ENCODE measurements at places on chromosomes 3 and 15. TPM values are rescaled to one million over a fixed set of nuclear protein-coding genes. Genes with fewer than 3 reads are reported as not detected.

Gene GABRR3
- total RNA-seq, result not detected

GRCh38 chr3:128472449-128473179 lies 5.9 kb upstream of the DNAJB8 start:
- no peak for DNase-seq

DNA sequence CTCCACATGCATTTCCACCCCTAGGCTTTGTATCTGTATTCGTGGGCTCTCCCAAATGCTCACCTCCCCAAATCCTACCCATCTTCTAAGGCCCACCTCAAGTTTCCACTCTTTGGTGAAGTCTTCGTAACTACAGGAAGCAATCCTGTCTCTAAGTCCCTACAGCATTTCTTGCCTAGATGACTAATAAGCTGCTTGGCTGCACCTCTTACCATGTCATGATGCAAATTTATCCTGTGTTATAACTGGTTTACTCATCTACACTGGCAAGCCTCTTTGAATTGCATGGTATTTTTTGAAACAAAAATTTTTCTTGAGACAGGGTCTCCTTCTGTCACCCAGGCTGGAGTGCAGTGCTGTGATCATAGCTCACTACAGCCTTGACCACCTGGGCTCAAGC lies 73.3 kb downstream of the SETMAR start:
- no peak for DNase-seq

Gene CTDSPL2
- total RNA-seq, result 82.9 TPM

Gene CPNE4
- not detected for total RNA-seq

DNA sequence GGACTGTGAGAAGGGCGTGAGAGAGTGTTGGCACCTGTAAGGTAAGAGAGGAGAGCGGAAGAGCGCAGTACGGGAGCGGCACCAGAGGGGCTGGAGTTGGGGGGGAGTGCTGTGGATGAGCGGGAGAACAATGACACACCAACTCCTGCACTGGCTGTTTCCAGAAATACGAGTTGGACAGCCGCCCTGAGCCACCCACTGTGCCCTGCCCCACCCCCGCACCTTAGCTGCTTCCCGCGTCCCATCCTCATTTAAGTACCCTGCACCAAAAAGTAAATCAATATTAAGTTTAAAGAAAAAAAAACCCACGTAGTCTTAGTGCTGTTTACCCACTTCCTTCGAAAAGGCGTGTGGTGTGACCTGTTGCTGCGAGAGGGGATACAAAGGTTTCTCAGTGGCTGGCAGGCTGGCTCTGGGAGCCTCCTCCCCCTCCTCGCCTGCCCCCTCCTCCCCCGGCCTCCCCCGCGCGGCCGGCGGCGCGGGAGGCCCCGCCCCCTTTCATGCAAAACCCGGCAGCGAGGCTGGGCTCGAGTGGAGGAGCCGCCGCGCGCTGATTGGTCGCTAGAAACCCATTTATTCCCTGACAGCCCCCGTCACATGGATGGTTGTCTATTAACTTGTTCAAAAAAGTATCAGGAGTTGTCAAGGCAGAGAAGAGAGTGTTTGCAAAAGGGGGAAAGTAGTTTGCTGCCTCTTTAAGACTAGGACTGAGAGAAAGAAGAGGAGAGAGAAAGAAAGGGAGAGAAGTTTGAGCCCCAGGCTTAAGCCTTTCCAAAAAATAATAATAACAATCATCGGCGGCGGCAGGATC lies at the start of gene SOX2:
SOX2 (plus strand) TSS at position 601 of the 811 bp plus-strand sequence. CDS start 436 bp downstream, outside the sequence.
- DNase-seq, result no peak

Gene NDUFB5
- total RNA-seq, result 89.1 TPM

DNA sequence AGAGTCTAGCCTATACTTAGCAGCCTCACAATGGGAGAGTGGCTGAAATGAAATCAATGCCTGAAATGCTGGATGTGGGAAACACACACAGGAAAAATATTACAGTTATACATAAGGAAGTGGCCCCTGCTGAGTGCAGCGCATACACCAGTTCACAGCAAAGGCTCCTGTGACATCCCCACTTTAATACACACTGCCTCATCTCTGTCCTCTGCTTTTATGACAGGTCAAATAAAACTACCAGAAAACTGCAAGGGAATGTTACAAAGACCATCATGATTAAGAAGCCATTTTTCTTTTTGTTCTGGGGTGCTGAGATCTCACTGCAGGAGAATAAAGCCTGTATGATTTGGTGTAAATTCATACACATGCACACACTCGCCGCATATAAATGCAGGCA lies 214.3 kb downstream of the ARRDC4 start:
- DNase-seq, result no peak

DNA sequence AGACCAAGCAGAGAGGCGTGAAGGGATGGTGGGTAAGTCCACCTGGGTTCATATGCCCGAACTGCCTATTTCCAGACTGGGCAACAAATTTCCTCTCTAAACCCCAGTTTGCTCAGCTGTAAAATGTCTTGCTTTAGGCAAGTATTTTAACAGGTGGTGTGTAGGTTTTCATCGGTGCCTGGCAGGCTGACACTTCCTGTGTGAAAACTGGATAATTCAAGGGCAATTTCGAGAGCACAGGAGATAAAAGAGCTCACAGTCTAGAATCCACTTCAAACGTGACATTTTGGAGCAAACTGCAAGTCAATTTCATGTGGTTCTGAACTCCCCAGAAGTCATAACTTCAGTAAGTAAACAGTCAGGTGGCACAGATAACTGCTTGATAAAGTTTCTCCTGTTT lies 112.2 kb downstream of the OXNAD1 start:
- DNase-seq, result no peak

Gene TIMMDC1
- total RNA-seq, result 72.9 TPM

DNA sequence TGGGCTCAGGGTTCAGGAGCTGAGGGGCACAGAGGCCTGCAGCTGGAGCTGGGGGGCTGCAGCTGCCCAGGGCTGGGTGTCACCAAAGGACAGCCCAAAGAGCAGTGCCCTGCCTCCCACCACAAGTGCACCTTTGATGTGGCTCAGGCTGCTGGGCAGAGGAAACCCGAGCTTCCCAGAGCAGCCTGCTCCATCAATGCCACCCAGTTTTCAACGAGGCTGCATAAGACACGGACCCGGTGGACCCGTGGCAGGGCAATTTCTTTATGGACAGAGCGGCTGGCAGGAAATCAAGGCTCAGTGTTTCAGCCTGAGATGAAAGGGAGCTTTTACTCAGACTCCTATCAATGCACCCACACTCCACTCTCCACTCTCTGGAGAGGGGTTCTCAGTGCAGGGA lies 18.7 kb downstream of the SEMA5B start:
- DNase-seq, result no peak

DNA sequence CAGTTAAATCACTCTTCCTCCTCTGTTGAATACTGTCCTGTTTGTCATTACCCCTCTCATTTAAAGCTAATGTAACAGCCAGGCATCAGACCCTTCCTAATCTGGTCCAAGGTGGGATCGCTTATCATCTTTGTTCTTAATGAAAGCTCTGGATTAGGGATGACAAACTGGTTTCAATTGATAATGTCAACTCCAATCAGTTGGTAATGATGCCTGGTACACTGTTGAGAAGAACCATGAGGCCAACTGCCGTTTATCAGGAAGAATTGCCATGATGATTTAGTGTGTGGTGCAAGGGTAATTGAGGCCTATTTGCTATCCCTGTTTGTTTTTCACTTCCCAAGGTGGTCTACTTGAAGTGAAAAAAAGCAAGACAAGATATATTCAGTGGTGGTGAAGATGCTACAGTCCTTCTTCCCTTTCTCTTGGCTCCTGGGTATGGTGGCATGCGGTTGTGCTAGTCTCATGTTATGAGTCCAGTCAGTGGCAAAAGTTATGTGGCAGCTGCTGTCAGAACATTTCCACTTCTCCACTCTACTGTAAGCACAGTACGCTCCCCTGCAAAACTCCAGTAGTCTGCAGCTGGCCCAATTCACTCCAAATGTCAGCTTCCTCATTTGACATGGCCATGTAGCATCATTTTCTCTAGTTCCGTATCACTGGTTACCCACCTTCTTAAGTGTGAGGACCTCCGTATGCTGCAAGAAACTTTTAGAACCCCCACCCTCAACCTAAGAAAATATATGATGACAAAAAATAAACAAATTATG lies 72.5 kb downstream of the MORC1 start:
- no peak for DNase-seq

GRCh38 chr3:171461525-171461917 lies 1.3 kb upstream of the TNIK start:
- no peak for DNase-seq

GRCh38 chr3:151468284-151468917 lies 7.5 kb upstream of the IGSF10 start:
- no peak for DNase-seq

DNA sequence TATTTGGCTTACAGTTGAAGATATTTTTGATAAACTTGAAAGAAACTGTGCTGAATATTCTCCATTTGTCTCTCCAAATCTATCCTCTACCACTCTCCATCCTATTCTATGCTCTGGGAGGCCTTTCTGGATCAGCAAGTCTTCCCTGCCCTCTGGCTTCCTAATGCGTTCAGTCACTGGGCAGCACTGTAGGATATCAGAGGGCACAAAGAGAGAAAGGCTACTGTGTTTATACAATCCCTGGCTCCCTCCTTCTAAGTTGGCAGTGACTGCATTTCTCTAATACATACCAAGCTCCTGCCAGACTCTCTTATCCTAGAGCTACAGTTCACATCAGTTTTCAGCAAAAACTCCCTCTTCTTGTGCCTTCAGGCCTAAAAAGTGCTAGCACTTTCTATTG lies 102.1 kb upstream of the FHIT start:
- DNase-seq, result no peak

DNA sequence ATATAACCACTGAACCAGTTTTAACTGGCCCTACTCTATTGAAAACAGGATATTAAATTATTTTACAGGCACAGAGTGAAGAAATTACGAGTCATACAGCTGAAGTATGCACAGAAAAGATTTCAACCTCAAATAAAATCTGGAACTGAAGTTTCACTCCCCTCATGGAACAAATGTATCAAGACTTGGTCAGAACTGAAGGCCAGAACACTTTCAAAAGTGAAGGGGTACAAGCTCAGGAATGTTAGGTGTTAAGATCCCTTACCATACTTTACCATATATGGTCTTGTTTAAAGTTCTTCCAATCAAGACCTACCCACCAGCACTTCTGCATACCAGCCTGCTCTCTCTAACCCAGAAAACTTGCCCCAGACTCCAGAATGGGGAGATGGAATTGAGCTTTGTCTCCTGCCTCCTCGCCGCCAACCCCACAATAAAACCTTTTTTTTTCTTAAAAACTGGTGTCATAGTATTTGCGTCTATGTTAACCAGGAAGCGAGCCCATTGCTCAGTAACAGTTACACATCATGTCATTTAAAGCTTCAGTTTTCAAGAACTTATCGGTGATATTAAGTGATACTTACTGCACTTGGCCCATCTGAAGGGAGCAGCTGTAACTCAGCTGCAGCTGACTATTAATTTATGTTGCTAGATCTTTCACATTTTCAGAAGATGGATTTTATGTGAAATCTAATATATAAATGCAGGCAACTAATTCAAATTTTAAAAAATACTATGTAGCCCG lies 59.9 kb downstream of the OXSM start:
- no peak for DNase-seq

- no peak for DNase-seq
Measured at GRCh38 chr3:10497439-10497838, 7.9 kb downstream of the ATP2B2 start.

DNA sequence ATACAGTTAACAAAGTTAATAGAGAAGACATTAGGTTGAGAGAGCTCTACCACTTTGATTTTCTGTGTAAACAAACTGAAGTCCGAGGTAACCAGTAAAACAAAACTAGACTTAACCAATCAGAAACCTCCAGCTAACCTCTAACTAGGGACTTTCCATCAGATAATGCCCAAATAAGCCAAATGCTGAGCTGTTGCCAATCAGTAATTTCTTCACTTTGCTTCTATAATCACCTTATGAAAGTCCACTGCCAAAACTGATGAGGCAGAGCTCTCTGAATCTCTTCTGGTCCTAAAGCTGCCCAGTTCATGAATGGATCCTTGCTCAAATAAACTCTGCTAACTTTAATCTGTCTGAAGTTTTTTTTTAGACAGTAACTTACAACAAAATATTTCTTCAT lies 448.0 kb upstream of the NECTIN3 start:
- no peak for DNase-seq

Gene SI
- total RNA-seq, result not detected

DNA sequence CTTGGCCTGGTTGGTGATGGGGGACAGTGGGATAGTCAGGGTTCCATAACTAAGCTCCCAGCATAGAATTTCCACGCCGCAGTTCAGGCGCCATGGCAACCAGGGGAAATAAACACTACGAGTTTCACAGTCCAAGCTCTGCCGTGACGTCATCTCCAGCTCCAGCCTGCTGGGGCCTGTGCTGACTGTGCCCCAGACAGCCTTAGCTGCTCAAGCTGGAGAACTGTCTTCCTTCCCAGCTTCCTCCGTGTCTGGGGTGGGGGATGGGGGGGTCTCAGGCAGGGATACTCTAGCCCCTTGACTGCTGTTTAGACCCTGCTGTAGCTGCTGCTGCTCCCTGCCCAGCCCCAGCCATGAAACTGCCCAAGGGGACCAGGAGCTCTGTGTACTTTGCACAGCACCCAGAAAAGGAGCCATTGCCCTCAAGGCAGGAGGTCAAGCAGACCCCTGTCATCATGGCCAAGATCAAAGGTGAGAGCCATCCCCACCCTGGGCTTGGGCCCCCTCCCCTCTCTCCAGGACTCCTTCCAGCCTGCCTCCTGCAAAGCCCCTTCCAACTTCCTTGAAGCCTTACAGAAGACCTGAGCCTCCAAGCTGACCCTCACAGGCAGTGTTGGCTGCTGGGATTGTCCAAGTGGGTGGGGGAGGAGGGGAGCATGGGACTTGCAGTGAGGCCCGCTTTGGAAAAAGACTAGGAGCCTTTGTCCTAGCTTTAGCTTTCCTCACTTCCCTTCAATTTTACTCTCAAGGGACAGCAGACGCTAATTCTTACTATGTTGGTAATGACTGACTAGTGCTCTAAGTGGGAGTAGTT lies 11.4 kb upstream of the CSPG4 start:
- DNase-seq, result no peak

GRCh38 chr3:65376426-65376825 lies 662.3 kb downstream of the MAGI1 start:
- DNase-seq, result no peak

DNA sequence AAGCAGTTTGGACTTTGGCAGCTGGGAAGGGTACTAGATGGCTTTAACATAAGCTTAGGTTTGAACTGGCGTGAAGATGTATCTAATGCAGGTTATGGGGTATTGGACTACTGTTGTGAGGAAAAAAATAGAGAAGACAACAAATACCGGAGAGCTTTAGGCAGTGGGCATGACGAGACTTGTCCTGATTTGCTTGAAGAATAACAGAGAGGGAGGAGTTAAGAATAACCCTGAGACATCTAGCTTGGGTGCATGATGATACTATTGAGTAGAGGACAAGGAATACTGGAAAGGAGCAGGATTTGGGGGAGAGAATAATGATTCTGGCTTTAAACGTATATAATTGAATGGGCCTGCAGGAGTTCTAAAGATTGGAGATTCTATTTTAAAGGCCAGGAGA lies 249.5 kb upstream of the AZI2 start:
- DNase-seq, result no peak

- DNase-seq, result no peak
Measured at GRCh38 chr15:71051539-71051938, 63.7 kb upstream of the THSD4 start.

Gene ABHD17C
- 1.6 TPM for total RNA-seq

DNA sequence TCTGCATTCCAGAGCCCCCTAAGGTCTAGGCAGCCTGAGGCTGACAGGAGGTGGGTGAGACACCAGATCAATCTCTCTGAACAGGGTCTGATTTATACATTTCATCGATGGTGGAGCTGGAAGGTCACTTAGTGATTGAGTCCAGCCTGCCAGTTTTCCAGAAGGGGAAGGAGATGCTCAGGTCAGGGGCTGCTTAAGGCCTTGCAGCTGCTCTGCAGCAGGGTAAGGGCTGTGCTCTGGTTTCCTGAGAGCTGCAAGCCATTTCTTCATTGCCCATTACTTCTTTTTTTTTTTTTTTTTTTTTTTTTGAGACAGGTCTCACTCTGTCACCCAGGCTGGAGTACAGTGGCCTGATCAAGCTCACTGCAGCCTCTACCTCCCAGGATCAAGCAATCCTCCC lies 10.7 kb downstream of the TADA3 start:
- DNase-seq, result no peak

Data from activated naive CD8-positive, alpha-beta T cell treated with anti-CD3 and anti-CD28 coated beads, Interleukin-2, amount 10 ng/mL, durations not matched to agents 7 days and 5 days (primary cell).